ENCODE measurements at places on chromosomes 12 and 14.

- no peak for ATAC-seq
Observed at GRCh38 chr12:97308576-97309198, 153.9 kb upstream of the RMST start.

GRCh38 chr14:104709387-104710039, 14.5 kb upstream of the ADSS1 start:
- ATAC-seq: no peak

- no peak for ATAC-seq
Observed at GRCh38 chr14:93720076-93720815, 68.0 kb downstream of the PRIMA1 start.

- ATAC-seq: peak; percentile 79
Observed at GRCh38 chr14:73785336-73785833, 66.2 kb upstream of the PTGR2 start.

GRCh38 chr14:49008363-49008762, 577.8 kb downstream of the RPS29 start:
- ATAC-seq: no peak

- ATAC-seq: peak; percentile 87
Observed at GRCh38 chr14:55715889-55716288, 135.9 kb downstream of the KTN1 start.

DNA sequence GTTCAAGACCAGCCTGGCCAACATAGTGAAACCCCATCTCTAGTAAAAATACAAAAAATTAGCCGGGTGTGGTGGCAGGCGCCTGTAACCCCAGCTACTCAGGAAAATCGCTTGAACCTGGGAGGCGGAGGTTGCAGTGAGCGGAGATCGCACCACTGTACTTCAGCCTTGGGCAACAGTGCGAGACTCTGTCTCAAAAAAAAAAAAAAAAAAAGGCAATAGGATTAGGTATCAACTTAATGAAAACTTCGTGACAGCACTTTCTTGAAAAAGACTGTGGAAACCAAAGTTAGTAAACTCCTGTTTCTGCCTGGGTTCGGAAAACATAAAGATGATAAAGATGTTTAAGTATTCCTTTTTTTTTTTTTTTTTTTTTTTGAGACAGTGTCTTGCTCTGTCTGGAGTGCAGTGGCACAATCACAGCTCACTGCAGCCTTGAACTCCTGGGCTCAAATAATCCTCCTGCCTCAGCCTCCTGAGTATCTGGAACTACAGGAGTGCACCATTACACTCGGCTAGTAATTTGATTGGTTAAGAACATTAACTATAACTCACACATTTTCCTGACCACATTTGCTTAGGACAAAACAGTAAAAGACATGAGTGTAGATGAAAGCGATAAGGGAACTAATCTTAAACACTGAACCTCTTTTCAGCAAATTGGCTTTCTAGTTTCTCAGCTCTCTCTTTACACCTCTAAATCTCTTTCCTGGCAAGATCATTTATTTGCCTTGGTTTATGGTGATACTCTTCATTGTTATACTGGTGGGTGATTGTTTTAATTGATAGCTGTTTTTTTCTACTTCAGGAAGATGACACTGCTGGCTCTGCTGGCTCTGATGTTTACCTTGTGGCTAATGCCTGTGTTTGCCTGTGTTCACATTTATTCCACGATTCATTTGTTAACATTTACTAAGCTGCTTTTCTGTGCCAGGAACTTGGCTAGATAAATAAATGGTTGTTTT, 15.8 kb downstream of the HIF1A start:
- ATAC-seq: no peak

DNA sequence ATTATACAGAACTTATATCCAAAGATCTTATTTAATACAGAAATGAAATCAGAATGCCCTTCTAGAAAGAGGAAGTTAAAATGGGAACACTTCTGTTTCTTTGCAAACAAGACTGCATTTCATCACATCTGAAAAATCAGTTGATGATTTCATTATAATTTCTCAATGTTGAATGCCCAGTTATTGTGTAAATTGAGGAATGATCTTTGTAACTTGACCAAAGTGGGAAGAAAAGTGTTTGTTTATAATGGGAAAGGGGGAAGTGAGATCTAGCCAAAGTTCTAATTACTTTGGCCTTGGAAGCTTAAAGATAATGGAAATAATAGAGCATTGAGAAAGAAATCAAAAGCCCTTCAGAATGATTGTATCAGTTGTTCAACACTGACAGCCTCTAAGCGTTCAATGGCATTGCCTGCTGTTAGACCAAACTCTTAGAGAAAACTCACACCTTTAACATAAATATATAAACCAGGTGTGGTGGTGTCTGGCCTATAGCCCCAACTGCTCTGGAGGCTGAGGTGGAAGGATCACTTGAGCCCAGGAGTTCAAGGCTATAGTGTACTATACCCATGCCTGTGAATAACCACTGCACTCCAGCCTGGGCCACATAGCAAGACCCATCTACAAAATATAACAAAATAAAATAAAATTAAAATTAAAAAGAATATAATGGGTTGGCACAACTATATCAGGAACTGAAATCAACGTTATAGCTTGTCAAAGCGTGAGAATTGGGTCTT, 9.9 kb upstream of the LYZ start:
- no peak for ATAC-seq

DNA sequence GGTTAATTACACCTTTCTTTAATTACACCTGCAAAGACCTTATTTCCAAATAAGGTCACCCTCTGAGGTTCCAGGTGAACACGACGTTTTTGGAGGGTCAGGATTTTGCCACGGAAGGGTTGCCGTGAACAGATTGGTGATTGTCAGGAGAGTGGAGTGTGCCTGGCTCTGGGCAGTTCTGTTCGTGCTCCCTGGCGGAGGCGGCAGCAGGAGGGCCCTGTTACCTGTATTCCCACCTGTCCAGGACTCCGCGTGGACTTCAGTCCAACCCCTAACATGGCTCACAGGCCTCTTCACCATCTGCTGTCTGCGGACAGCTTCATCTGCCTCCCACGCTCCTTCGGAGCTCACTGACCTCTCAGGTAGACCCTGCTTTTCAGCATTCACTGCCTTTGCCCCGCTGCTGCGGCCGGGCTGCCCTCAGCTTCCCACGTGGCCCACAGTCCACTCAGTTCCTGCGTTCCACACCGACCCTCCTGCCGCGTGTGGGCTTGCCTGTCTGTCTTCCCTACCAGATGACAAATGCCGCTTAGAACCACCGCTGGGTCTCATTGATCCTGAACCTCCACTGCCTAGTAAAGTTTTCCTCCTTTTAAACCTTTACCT, 187.5 kb upstream of the DIO3 start:
- no peak for ATAC-seq

DNA sequence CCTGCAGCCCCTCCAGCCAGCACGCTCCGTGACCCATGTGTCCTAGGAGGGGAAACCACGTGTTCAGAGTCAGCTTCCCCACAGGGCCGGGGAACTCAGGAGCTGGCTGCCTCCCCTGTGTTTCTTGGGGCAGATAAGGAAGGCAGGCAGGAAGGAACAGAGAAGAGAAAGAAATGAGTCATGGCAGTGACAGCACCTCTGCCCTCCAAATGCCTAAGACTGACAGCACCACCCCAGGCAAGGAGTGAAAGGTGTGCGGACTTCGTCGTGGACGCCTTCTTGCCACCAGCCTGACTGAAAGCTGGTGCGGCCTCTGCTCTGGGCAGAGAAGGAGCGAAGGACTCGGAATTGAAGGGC, 167.0 kb upstream of the FKBP4 start:
- no peak for ATAC-seq

GRCh38 chr12:42766754-42767153, 177.2 kb upstream of the PRICKLE1 start:
- no peak for ATAC-seq

DNA sequence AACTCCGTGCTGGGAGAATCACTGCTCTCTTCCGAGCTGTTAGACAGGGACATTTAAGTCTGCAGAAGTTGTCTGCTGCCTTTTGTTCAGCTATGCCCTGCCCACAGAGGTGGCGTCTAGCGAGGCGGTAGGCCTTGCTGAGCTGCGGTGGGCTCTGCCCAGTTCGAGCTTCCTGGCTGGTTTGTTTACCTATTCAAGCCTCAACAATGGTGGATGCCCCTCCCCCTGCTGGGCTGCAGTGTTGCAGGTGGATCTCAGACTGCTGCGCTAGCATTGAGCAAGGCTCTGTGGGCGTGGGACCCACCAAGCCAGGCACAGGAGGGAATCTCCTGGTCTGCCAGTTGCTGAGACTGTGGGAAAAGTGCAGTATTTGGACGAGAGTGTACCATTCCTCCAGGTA, 43.7 kb downstream of the GPR137C start:
- ATAC-seq: no peak

- ATAC-seq: no peak
Observed at GRCh38 chr12:53866727-53867126, 71.9 kb upstream of the HOXC13 start.

- no peak for ATAC-seq
Observed at GRCh38 chr14:39232554-39233415, 930 bp upstream of the MIA2 start.

DNA sequence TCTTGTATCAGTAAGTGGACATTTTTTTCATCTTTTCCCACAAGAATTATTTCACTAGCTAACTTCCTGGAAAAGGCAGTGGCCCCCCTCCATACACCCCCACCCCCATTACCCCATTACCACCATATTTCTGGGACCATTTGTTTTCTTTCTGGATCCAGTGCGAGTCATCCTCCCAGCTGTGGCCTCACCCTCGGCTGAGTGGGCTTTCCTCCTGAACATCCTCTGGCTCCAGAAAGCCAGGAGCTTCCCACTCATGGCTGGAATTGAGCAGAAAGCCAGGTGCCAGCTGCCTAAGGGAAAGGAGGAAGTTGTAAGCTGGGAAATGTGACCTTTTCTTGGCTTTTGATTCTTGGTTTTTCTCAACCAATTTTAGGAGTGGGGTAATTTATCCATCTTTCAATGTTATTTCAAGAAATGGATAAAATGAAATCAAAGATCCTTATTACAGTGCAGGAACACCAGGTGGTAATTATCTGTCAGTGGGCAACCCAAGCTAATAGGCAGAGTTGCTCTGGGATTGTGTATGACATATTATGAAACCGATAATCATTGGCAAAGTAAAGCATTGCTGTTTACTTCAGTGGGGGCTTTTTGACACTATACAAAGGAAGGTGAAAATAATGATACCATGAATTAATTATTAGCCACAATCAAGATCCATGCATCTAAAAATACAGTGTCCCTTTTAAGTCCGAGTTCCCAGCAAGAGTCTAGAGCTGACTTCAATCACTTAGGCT, 124.6 kb downstream of the KICS2 start:
- no peak for ATAC-seq

DNA sequence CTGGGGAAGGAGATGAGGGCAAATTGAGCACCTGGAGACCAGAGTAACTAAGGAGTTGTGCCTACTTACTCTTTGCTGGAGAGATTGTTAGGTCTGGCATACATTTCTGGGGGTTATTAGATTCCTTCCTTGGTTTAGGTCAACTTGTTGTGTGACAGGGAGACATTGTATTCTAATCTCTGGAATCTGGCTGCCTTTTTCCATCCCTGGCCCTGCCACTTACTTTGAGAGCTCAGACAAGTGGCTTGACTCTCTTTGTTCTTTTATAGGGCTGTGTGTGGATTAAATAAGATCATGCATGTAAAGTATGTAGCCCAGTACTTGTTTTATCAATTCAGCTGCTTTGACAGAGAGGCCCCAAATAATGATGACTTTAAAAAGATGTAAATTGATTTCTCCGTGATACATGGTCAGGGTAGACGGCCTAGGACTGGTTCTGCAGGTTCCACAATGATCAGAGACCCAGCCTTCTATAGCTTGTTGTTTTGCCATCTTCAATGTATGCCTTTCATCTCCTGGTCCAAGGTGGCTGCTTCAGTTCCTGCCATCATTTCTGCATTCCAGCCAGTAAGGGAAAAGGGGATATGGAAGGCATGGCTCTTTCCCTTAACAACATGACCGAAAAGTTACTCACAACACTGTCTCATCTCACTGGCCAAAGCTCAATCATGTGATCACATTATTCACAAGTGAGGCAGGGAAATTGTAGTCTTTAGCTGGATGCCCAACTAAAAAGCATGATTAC, 72.6 kb downstream of the CHST11 start:
- ATAC-seq: no peak

DNA sequence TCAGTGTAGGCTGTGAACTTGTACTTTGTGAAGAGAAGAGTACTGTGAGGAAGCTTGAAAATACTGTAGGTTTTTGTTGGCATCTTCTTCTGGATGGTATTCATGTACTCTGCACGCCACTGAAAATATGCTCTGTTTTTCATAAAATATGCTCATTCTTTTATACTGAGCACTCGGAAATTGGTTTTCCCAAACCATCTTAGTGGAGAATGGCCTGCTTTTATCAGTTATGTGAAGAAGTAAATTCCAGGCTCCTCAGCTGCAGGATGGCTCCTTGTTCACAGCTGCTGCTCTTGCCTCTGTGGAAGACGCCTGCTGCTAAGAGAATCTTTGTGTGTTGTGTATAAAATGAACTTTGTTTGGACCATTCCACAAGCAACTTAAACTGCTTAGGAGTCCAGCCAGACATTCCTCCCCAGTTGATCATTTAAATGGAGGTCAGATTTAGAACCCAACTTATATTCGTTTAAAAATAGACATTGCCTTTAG, 443.5 kb upstream of the RGS6 start:
- ATAC-seq: peak; percentile 63

- no peak for ATAC-seq
Observed at GRCh38 chr14:80959496-80959895, 4.1 kb downstream of the TSHR start.

DNA sequence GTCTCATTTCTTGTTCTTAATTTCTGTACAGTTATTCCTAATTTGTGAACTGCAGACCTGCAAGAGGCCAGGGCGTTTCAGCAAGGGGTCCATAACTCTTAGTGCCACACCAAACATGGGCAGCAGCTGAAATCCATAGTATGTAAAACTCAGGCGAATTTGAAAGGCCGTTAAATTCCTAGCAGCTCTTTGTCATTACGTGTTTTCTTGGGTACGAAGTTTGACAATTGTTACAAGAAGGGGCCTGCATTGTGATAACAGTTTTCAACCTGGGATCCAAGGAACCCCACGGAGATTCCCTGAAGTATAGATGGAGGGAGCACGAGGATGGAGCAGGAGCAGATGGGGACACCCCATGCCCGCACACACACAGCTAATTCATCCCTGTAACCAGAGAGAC, 288.0 kb downstream of the ZFP36L1 start:
- ATAC-seq: no peak

GRCh38 chr14:39773387-39774126, 341.3 kb upstream of the FBXO33 start:
- ATAC-seq: no peak

GRCh38 chr12:45794422-45794821, 64.9 kb downstream of the ARID2 start:
- no peak for ATAC-seq

DNA sequence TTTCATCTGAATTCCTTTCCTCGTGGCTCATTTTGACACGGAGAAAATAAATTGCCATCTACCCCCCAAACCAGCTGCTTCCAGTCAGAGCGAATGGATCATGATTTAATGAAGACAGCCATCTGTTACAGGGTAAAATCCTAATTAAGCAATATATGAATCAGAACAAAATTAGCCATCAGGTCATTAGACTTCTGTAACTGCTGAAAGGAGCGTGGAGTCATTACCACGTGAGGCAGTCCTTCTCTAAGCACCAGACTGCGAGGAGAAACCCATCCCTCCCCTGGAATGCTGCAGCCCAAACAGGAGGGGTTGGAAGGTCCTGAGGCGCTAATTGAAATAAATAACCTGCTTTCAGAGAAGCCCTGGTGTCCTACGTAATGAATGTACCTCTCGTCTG, 51.1 kb upstream of the TCL1A start:
- no peak for ATAC-seq

- ATAC-seq: peak; percentile 90
Observed at GRCh38 chr12:108838194-108839017, 19.0 kb downstream of the SSH1 start.

- ATAC-seq: no peak
Observed at GRCh38 chr12:122749569-122750332, 2.9 kb upstream of the DENR start.

- no peak for ATAC-seq
Observed at GRCh38 chr12:95674631-95675030, 115.9 kb downstream of the NTN4 start.
